ENCODE measurements at places on chromosomes 1 and 21.

DNA sequence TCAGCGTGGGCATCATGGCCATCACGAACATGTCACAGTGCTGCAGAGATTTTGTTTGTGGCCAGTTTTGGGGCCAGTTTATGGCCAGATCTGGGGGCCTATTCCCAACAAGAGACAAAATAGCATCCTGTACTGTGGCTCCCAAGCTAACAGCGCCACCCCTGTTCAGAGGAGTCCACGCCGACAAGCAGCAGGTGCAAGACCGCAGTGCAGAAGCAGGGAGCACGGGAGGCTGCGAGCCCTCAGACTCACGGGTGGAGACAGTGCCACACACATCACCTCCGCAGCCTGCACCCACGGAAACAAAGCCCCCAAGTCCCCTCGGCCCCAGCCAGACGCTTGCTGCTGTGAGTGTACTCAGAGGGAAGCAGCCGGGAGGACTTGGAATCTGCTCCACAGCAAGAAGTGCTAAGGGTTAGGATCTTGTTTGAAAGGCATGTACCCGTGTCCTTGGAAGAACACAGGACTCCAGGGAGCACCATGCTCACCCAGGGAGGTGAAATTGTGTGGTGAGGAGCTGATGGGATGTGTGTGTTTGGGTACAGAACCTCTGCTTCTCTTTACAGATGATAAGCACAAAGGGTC, 7.1 kb downstream of the TCP10L start:
- no peak for DNase-seq

- DNase-seq = peak; percentile 15
Observed at GRCh38 chr1:193417403-193417802, 231.0 kb upstream of the B3GALT2 start.

GRCh38 chr1:51966559-51966958, 23.9 kb downstream of the RAB3B start:
- DNase-seq = no peak

- no peak for DNase-seq
Observed at GRCh38 chr1:117093870-117094621, 27.5 kb downstream of the TRIM45 start.

GRCh38 chr1:20555025-20555757, 2.8 kb downstream of the FAM43B start:
- no peak for DNase-seq

DNA sequence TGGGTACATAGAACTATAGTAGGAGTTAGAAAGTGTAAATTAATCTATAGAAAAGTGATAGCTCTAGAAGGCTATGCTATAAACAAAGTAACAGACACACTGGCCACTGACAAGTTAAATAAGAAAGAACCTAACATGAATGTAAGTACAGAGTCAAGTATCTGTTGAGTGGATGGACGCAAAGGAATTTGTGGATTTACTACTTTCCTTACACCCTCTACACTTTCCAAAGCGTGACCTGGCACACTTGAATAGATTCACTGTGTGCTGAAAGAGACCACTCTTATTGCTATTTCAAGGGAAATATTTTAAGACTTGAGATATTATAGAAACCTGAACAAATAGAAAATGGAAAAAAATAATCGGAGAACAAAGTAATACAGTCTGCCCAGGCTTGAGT, 142.8 kb upstream of the SAMSN1 start:
- DNase-seq = no peak

DNA sequence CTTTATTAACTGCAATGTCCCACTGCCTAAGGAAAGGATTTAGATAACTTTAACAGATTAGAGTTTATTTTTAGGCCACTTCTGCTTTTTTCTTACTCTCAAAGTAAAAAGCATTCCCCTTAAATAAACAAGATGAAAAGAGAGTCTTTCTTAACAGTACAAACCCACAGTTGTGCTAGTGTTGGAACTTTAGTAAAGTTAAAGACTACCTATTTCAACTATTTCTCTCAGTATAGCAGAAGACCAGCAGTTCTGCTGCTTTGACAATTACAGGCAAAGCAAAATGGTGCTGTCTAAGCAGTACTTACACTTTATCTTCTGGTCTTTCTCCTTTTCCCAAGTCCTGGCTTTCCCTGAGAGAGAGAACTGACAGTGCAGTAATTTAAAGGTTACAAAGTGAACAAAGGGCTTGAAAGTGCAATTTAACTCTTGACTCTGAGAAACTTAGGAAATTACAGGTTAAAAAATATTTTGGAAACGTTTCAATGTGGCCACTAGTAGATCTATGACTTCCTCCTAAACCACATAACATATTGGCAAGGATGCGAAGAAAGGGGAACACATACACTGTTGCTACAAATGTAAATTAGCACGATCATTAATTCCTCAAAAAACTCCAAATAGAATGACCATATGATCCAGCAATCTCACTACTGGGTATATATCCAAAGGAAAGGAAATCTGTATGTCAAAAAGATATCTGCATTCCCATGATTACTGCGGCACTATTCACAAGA, 135.4 kb upstream of the POGK start:
- no peak for DNase-seq

- DNase-seq = peak; percentile 68
Observed at GRCh38 chr1:199857108-199857507, 170.4 kb upstream of the NR5A2 start.

DNA sequence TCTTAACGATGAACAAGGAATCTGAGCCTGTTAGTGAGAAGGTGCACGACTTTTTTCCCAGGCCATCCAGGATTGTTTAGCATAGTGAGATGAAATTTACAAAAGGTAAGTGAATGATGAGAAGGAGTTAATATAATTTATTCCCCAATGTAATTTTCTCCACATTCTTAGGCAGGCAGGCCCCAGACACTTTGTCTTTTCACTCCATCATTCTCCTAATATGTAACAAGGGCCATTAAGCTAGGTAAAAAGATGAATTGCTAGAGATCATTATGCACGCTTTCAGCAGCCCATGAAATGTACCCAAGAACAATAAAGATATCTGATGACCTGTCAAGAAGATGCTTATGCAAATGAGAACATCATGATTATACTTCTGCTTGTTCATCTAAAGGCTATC, 24.1 kb downstream of the NIBAN1 start:
- no peak for DNase-seq

- no peak for DNase-seq
Observed at GRCh38 chr1:59689730-59690129, 125.0 kb upstream of the HOOK1 start.

GRCh38 chr1:184888505-184888904, 85.8 kb downstream of the NIBAN1 start:
- DNase-seq = peak; percentile 88

- no peak for DNase-seq
Observed at GRCh38 chr21:45641480-45642035, 2.0 kb upstream of the PCBP3 start.

DNA sequence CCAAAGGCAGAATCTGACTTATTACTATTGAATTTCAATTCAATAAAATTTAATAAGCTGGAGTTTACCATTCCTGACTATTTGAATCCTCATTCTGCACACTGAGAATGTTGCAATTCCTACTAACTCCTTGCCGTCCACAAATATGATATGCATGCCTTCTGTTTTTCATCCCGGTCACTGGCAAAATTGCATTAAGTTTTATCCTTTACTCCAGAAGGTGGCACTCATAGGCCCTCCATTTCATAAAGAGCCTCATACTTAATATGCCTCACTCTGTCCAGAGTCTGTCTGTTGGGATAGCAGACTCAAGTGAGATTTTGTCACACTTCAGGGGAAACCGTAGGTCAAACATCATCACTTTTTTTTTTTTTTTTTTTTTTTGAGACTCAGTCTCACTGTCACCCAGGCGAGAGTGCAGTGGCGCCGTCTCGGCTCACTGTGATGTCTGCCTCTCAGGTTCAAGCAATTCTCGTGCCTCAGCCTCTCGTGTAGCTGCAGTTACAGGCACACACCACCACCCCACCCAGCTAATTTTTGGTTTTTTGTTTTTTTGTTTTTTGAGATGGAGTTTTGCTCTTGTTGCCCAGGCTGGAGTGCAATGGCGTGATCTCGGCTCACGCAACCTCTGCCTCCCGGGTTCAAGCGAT, 27.3 kb downstream of the F11R start:
- peak; percentile 56 for DNase-seq

GRCh38 chr21:24395320-24395923, 1211.9 kb downstream of the MRPL39 start:
- DNase-seq = no peak

- no peak for DNase-seq
Observed at GRCh38 chr1:10549904-10550664, 75.3 kb downstream of the PEX14 start.

- DNase-seq = no peak
Observed at GRCh38 chr1:57142999-57143398, 177.2 kb upstream of the C8B start.

- peak; percentile 74 for DNase-seq
Observed at GRCh38 chr1:155218854-155219591, 10.5 kb downstream of the MTX1 start.

- DNase-seq = no peak
Observed at GRCh38 chr21:45818904-45819285, 162.7 kb upstream of the COL6A1 start.

GRCh38 chr1:66254785-66255184, 279.2 kb upstream of the SGIP1 start:
- DNase-seq = no peak

DNA sequence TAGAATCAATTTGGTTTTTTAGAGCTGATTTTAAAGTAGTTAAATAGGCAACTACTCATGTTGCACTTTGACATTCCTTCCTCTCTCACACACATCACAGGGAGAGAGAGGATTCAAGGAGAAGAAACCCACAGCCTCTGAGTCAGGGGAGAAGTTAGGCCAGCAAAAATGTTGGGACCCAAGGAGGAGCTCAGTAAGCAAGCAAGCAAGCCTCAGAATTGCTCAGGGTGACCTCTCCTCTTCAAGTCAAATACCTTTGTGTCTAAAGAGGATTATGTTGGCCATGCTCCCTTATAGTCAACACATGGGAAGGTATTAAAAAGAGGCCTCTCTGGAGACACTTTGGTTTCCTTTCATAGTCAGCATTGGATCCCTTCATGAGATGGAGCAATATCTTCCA, 80.5 kb upstream of the WARS2 start:
- no peak for DNase-seq

GRCh38 chr1:222769181-222769580, 32.2 kb downstream of the FAM177B start:
- no peak for DNase-seq

DNA sequence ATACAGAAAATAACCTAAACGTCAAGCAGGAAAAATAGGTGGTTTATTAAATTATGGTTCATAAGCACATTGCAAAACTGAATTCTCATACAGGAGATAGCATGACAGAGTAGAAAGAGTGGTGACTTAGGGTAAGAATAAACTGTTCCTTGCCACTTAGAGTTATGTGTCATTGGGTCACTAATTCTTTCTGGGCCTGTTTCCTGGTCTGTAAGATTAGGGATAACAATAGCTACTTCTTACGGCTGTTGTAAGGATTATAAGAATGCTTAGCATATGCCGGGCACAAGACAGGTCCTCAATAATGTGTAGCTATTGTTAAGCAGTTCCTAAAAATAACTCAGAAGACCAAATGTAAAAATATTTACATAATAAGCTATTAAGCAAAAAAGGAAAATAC, 24.2 kb downstream of the SNRNP40 start:
- DNase-seq = peak; percentile 35

GRCh38 chr1:175968486-175969172, 225.2 kb upstream of the TNR start:
- DNase-seq = no peak

- no peak for DNase-seq
Observed at GRCh38 chr1:239757716-239758115, 334.0 kb upstream of the FMN2 start.

GRCh38 chr1:22916471-22916820, 56.2 kb downstream of the LACTBL1 start:
- no peak for DNase-seq

DNA sequence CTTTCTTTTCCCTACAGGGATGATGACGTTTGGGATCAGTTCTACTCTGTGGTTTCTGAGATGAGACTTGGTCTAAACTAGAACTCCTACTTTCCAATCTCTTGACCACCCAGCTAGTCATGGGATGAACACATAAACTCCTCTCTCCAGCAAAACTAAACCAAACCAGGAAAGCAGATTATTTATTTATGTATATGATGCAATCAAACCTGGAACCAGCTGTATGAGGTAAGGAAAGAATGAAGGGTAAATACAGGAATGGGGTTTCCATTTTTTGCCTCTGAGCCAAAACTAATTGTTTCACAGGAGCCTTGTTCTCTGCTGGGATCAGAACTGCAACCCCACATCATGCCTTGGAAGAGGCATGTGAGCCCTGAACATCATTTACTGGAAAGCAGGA, 3.3 kb upstream of the AGT start:
- DNase-seq = no peak

- no peak for DNase-seq
Observed at GRCh38 chr1:116256286-116256649, 116.8 kb upstream of the ATP1A1 start.

- no peak for DNase-seq
Observed at GRCh38 chr1:61138921-61139774, 56.8 kb downstream of the NFIA start.

DNA sequence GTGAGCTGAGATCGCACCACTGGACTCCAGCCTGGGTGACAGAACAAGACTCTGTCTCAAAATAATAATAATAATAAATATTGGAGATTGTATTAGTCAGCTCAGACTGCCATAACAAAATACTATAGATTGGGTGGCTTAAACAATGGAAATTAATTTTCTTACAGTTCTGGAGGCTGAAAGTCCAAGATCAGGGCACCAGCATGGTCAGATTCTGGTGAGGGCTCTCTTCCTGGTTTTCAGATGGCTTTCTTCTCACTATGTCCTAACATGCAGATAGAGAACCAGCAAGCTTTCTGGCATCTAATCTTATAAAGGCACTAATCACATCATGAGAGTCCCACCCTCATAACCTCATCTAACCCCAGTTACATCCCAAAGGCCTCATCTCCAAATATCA, 23.2 kb upstream of the DDAH1 start:
- DNase-seq = no peak

- DNase-seq = no peak
Observed at GRCh38 chr1:116721451-116722007, 32.7 kb upstream of the CD2 start.

- no peak for DNase-seq
Observed at GRCh38 chr1:236089046-236089773, 24.3 kb upstream of the NID1 start.

DNA sequence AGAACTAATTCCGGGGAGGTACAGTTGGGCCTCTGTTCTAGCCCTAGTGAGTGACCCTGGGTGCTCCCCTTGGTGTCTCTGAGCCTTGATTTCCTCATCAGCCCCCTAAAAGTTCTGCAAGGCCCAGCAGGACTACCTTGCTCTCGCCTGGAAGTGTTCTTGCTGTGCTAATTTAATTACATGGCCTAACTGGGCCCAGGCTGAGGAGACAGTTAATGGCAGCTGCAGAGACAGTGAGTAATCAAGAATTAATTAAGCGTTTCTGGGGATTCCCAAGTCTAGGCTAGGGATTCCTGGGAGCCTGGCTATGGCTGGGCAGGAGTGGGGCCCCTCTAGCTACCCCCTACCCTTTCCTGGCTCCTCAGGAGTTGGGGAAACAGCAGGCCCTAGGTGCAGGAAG, 24.7 kb upstream of the DMBX1 start:
- DNase-seq = no peak

DNA sequence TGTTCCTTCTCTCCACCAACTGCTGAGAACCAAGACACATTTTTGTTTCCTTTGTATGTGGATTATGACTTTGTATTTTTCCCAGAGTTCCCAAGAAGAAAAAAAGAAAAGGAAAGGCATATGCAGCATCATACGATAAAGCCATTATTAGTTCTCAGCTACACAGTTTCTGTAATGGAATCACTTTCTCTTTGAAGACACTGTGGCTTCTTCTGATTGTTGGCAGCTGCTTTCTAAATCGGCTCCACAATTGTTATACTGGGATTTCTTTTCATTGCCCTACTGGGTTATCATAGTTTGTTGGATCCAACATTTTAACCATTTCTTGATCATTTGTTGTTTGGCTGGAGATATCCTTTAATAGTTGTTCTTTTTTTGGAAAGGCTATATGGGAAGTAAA, 89.5 kb upstream of the HIVEP3 start:
- no peak for DNase-seq
